ENCODE measurements at places on chromosomes 3 and 15.

DNA sequence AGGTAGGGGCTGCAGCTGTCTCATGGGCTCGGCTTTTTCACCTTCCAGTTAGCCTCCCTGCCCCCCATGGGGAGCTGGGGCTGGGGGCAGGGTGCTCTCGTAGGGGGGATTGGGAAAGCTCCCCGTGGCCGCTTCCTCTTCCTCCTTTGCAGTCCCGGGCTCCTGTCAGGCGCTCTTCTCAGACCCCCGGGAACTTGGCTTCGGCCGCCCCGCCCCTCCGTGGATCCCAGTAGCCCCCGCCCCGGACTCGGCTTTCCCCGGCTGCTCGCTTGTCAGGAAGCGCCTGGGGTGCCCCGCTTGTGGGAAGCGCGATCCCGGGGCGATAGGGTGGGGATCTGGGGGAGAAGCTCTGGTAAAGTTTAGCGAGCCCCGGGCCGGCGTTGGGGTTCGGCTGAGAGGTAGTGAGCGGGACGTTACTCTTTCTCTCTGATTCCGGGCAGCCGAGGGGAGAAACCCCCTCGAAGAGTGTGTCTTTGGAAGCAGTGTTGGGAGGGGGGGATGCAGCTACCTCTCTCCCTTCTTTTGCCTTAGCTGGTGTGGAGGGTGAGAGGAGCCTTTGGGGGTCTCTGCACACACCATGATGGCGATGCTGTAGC is 611 bp downstream of the PIAS1 start:
- peak; percentile 45 for DNase-seq

- no peak for DNase-seq
Measured at GRCh38 chr15:93759629-93760028, 471.7 kb upstream of the MCTP2 start.

DNA sequence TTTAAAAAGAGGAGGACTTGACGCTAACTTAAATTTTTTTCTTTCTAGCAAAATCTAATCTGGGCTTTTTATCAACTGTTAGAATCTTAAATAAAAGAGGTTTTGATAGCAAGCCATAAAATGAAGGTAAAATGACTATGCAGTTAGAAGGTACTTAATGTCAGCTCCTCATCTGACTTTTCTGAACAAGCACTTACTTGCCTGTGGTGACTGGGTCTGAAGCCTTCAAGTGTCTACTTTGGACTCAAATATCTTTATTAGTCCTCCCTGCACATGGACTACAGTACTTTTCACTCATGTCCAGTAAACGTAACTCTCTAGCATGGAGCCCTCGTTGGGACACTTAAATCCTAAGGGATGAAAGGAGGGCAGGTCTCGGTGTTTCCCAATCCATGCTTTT is 135.9 kb downstream of the P2RY1 start:
- no peak for DNase-seq

- no peak for DNase-seq
Measured at GRCh38 chr3:74599564-74599963, 14.9 kb downstream of the CNTN3 start.

DNA sequence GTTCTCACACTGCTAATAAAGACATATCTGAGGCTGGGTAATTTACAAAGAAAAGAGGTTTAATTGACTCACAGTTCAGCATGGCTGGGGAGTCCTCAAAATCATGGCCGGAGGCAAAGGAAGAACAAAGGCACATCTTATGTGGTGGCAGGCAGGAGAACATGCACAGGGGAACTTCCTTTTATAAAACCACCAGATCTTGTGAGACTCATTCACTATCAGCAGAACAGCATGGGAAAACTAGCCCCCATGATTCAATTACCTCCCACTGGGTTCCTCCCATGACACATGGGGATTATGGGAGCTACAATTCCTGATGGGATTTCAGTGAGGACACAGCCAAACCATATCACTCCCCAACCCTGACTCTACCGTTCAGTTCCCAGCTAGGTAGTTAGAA is 59.7 kb upstream of the MINAR1 start:
- no peak for DNase-seq

DNA sequence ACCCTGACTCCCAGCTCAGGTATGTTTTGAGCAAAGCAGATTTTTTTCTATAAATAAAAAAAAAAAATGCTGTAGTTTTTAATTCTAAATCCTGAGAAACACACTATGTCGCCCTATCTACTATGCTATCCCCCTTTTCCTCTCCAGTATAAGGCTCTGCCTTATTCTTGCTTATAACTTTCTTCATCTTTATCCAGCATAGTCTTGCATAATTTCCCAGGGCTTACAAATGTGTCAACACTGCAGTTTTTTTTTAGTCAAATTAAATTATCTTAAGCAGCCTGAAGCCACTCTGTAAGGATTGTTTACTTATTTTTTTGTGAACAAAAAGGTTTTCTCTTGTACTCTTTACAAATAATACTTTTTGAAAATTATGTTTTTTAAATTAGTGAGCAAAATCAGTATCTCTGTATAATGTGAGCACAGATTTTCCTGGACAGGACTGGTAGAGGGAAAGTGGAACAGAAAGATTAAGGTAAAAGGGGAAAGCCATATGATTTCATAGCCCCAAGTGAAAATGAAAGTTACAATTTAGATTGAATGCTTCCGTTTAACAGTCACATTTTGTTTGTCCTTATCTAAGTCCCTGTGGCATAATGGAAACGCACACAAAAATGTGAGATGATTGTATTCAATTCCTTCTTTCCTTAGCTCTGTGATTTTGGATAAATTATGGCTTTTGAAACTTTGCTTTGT is 5.6 kb upstream of the PYDC2 start:
- DNase-seq: no peak
